Stimulated activated CD4-positive, alpha-beta T cell treated with anti-CD3 and anti-CD28 coated beads, TNF-alpha, amount 100 ng/mL, for 1 hour (primary cell): ENCODE measurements at places on chromosomes 11 and 22.

- no peak for DNase-seq
Observed at GRCh38 chr22:20271114-20271994, 3.2 kb upstream of the RTN4R start.

- DNase-seq: no peak
Observed at GRCh38 chr11:123174196-123175183, 20.6 kb downstream of the CLMP start.

DNA sequence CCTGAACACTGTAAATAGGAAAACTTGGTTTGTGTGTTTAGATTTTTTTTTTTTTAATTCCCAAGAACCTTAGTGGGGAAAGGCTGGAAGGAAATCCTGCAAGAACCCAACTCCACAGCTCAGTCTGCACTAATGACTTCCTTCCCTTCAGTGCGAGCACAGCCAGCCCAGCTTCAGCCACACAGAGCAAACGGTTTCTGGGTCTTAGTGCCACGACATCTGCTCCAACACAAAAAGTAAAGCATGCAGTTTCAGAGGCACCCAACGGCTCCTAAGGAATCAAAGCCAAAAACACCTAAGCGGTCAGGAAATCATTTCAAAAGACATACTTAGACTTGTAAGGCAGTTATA lies 236.1 kb downstream of the TTC28 start:
- DNase-seq: no peak

GRCh38 chr11:12435264-12435663 lies 57.9 kb downstream of the PARVA start:
- no peak for DNase-seq

GRCh38 chr22:41827671-41828070 lies 5.2 kb upstream of the SREBF2 start:
- DNase-seq: no peak

GRCh38 chr11:118672846-118673245 lies 6.6 kb downstream of the TREH start:
- no peak for DNase-seq

DNA sequence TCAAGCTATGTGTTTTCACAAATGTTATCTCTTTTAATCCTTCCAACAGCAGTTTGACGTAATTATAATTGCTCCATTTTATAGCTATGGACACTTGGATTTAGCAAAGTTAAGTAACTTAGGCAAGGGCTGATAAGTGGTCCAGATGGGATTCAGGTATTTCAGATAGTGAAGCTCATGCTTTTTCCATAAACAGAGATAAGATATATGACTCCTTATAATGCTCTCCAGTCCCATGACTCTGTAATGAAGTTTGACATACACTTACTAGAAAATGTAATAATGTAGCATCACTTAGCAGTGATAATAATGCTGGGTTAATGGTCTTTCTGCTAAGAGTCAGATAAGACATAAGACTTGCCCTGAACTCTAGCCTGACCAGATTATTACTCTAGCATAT lies 892.1 kb downstream of the LRRC4C start:
- no peak for DNase-seq

- no peak for DNase-seq
Observed at GRCh38 chr11:131370901-131371790, 731 bp downstream of the NTM start.

DNA sequence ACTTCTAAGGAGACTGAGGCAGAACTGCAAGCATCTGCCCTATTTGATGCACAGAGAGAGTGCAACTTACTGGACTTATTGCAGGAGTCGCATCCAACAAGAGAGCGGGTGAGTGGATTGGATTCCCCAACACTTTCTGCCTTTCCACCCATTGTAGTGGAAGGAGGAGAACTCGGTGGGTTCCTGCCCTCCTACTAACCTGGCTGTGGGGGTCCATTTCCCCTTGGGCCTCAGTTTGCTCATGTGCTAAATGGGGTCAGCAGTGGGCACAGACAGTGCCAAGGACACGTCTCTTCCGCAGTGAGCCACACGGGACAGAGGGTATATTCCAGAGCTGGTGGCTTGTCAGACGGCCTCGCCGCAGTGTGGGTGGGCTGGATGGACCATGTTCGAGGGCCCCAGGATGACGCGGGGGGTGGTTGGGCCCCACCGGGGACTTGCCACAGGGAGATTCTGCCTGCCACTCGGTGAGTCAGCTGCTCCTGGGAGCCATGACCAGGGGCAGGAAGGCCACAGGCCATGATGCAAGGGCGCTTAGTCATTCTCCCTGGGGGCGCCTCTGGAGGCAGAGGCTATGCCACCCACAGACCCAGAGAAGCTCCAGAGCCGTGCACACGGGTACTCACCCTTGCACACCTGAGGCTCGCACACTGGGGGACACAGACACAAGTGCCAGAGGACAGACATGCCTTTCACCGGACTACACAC lies 8.2 kb downstream of the ALX4 start:
- DNase-seq: no peak

DNA sequence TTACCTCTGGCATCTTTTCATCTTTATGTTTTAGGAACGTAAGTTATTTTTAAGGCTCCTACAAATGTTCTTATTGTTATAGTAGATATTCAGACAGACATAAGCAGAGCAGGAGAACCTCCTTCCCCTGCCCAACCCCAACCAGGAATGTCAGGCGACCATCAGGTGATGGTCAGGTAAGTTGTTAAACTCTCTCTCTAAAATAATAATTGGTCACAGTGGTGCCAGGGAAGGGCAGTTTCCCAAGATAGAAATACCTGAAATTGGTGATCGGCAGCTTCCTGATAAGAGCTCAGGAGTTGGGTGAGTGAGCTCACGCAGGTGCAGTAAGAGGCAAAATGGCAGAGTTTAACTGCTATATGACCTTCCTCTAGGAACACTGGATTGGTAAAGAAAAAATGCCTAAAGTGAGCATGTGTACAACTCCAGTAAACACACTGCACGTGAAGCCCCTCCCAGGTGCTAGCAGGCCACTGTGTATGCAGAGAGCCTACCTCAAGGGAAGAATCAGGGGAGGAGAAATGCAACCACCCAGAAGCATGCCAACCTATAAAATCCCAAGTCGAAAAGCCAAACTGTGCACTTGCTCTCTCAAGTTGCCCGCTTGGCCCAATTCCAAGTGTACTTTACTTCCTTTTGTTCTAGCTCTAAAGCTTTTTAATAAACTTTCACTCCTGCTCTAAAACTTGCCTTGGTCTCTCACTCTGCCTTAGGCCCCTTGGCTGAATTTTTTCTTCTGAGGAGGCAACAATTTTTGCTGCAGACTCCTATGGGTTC lies 273.9 kb downstream of the SBF2 start:
- no peak for DNase-seq

DNA sequence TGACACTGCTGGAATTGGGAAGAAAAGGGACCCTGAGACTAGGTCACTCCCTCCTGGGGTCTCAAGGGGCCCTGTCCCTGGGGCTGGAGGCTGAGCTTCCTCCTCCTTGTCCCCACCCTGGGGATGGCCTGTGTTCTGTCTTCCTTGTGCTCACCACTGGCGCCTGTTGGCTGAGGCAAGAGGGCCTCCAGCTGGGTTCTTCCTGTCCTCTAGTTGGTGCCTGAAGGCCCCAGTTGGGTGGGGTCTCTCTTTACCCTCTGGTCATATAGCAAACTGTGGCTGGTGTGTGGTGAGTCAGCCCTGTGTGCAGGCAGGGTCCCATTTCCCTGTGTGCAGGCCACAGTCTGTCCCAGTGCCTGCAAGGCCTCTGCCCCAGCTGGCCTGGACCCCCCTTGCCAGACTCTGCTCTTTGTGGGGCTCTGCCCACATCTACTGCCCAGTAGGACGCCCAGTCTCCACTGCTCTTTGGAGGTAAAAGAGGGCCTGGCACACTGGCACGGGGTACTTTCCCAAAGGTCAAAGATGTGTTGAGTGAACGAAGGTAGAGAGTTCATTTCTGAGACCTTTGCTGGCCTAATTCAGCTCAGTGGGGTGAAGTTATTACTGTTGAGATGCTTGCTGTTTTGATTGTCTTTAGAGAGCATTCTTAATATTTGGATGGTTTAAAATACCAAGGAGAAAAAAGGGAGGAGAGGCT lies 55.1 kb upstream of the CLDN5 start:
- DNase-seq: no peak

DNA sequence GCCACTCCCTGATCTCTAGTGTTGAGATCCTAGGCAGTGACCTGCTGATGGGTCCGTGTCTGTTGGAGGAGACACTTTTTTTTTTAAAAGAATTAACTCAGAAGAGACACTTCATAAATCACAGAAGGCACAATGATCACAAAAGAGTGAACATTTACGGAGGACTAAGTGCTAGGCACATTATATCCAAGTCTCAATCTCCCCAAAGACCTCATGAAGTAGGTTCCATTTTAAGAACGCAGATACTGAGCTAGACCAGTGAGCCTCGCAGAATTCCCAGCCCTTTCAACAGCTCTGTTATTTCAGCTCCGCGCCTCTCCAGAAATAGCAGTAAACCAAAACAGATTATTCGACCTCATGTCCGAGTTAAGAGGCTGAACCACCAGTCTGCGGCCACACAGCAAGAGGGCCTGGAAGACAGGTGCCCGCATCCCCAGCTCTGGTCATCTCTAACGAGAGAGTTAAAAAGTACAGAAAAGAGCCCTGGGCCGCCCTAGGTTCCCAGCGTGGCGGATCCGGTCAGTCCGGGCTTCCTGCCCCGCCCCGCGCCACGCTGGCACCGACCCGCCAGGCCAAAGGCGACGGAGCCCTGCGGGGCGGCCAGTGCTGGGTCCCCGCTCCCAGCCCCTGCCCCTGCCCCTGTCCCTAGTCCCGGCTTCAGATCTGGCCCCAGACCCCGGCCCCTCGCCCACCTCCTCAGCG lies 612 bp downstream of the XBP1 start:
- no peak for DNase-seq

DNA sequence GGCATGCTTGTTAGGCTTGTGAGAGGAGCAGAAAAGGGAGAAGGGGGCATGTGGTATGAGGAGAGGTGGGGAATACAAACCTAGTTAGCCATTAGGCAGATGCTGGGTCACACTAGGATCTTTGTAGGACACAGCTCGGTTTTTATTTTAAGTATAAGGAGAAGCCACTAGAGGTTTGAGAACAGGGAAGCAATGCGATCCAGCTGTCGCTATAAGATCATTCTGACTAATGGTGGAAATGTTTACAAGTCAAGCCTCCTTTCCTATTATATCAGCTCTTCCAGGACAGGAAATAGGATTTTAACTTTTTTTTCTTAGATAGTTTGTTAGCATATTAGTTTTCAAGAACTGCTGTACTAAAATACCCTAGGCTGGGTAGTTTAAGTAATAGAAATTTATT lies 609.9 kb downstream of the INSC start:
- no peak for DNase-seq

- DNase-seq: no peak
Observed at GRCh38 chr22:17773606-17774205, 563 bp downstream of the BID start.
